ENCODE measurements at places on chromosomes 5 and 9.
A peak's percentile ranks its signal among the peaks of the same experiment; 100 is the strongest.

GRCh38 chr5:166722939-166723338, 1568.5 kb upstream of the WWC1 start:
- DNase-seq: no peak

- DNase-seq: peak; percentile 57
Measured at GRCh38 chr5:133321833-133322420, 270.1 kb downstream of the HSPA4 start.

- DNase-seq: no peak
Measured at GRCh38 chr9:99563364-99563763, 258.3 kb upstream of the NR4A3 start.

DNA sequence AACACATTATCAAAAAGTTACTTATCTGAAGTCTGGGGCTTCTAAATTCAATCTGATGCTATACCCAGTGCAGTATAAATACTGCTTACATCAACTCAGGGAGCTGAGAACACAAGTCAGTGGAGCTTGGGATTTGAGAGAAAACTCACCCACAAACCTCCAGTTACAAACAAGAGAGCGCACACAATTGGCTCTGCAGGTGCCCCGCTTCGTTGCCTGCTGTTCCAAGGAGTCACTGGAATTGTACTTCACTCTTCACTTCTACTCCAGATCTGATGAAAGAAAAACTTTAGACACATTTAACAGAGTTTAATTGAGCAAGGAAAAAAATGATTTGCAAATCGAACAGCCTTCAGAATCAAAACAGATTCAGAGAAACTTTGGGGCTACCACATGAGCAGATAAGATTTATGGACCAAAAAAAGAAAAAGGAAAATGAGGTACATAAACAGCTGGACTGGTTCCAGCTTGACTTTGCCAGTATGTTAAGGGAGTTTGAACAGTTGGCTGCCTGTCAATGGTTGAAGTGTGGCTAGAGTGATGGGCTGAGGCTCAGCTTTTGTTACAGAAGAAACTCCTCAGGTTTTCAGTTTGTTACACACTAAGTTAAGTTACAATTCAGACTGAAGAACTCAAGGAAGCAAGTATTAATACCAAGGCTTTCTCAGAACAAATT, 156.6 kb downstream of the AOPEP start:
- DNase-seq: no peak

- no peak for DNase-seq
Measured at GRCh38 chr9:27634879-27635278, 61.6 kb upstream of the C9orf72 start.

DNA sequence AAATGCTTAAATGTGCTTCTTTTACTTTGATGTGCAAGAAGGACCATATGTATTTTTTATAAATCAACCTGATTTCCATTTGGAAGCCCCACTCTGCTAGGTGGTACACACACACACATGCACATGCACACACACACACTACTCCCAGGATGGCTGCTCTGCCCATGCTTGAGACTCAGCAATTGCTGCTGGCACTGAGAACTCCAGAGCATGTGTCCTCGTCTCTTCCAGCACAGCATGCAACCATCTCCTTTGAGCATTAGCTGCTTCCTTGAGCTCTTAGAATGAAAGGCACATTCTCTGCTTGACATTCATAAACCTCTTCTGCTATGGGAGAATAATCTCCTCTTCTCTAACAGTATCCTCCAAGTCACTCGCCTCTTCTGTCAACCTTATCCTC, 115.9 kb downstream of the FEM1C start:
- no peak for DNase-seq

DNA sequence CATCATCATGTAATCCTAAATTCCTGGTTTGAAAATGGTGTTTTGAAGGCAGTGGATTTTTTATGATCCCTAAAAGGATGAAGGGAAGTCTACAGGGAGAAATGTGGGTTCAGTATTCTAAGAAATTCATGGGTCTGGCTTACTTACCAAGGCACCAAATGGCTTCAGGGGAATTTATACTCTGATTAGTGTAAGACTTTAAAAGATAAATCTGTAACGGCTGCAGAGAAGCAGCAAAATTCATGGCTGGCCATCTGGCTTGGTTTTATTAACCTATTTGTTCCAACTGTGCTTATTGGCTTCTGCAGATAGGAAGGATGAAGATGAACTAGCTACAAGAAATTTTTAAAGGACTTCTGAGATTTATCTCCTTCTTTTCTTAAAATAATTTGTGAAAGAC, 222.8 kb downstream of the TENT4A start:
- no peak for DNase-seq

DNA sequence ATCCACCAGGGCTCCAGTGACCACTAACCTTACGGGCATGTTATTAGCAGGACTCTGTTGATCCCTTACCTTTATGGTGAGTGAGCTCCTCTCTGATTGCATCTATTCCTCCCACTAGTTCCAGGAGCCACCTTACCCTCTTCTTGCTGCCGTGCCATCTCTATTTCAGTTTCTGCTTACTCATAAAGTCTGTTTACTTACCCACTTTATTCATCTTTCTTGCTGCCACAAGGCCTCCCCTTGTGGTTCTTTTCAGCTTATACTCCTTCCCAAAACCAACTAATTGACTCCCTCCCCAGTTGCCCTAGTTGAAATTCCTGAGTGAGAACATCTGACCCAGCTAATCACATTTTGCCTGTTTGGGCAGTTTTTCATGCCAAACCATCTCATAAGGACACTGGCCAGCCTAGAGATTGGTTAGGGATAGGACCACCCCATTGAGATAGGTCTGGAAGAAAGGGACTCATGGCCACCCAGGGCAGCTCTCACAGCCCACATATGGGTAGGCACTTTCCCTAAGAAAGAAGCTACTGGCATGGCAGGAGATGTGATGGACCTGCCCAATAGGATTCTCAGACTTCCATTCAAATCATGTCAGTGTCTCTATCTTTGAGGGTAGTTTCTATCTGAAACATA, 412.7 kb downstream of the EFNA5 start:
- no peak for DNase-seq

DNA sequence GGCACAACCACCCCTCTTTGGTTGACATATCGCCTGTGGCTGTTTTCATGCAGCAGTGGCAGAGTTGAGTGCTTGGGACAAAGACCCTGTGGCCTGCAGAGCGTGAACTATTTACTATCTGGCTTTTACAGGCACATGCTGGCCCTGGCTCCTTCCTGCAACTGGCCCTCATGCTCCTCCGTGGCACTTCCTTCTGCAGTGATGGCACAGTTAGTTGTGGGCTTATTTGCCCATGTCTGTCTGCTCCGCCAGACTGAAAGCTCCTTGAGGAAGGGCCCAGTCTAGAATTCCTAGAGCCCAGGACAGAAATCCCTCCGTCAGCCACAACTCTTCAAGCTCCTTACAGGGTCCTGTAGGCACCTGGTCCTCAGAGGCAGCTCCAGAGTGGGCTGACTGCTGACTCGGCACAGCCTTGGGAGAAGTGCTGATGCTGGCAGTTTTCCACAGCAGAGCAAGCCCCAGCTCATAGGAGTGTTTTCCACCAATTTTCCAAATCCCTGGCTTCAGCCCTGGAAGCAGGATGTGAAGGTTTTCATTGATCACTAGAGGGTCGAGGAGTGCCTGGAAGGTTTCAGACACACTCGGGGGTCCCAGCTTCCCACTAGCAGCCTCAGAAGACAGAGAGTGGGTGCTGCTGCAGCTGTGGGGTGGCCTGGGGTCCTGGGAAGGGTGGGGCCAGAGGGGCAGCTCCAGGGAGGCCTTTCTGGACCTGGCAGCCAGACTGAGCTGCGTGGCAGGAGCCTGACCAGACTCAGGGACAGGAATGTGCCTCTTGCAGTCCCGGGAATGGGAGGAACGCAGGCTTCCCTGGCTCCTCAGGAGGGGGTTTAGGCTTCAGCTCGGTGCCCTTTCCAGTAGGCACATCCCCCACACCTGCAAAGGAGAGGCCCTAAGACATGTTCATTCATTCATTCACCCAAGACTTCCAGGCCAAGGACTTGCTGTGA, 56.5 kb upstream of the ANGPTL2 start:
- DNase-seq: no peak

DNA sequence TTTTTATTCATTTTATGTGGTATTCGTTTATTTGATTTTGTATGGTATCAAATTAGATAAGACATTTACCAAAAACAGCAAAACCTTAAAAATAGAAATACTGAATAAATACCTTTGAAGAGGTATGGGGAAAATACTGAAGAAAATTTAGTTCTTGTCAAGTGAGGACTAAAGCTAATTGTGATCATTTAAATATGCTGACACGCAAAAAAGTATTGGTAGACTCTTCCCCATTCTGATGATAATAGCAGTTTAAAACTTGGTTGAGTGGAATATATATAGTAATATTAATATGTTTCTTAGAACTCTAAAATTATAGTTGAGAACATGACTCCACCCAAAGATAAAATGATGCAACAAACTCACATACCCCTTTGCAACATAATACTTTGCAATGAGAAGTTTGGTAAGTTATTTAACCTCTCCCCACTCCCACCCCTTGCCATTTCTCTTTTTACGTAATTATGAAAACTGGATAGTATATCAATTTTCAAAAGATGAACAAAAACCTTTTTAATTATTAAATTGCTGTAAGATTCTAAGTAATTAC, 30.1 kb upstream of the SNX24 start:
- DNase-seq: no peak

- DNase-seq: no peak
Measured at GRCh38 chr9:136626740-136627642, 35.7 kb upstream of the EGFL7 start.

DNA sequence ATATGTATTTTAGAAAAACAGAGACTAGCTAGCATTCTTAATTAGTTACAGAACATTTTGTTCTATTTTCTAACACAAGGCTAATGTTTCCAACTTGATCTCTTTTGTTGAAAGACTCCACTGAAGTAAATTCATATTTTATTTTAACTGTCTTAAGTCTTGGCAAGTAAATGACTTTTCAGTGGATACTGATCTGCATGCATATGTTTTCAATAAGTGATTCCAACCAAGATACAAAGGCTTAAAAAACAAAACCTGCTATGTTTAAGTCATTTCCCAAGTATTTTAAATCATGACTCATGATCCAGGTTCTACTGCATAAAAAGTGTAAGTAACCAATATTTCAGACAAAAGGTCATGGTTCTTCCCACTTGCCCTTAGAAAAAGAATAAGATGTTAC, 5.7 kb downstream of the CDO1 start:
- no peak for DNase-seq

DNA sequence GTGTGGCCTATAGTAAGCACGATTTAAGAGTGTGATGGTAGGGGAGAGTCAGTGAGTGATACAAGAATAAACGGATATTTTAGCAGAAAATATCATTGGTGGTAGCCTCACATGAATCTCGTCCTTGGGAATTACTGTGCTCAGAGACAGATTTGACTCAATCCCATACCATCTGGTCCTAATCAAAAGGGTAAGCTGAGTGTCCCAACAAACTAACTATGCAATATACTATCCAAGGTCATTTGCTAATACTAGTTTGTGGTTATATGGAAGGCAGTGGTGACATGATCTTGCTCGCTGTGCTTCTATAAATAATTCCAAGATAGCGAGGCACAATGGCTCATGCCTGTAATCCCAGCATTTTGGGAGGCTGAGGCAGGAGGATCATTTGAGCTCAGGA, 103.2 kb downstream of the TRPM6 start:
- DNase-seq: no peak

DNA sequence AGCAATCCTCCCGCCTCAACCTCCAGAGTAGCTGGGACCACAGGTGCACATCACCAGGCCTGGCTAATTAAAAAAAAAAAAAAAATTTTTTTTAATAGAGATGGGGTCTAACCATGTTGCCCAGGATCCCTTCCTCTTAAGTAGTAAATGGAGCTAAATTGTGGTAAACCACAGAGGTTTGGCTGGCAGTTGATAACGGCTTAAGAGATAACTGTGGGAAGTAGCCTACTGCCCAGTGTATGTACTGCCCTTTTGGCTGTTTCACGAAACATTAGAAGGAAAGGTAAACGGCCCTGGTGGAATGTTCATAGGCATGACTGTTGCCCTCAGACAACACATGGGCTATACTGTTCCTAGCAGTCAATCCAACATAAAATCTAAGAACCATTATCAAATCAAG, 44.4 kb downstream of the HMGCR start:
- no peak for DNase-seq

Measured in activated naive CD8-positive, alpha-beta T cell treated with anti-CD3 and anti-CD28 coated beads, Interleukin-2, amount 50 U/mL, for 24 hours (primary cell).